ENCODE measurements at places on chromosomes 16 and 17.

DNA sequence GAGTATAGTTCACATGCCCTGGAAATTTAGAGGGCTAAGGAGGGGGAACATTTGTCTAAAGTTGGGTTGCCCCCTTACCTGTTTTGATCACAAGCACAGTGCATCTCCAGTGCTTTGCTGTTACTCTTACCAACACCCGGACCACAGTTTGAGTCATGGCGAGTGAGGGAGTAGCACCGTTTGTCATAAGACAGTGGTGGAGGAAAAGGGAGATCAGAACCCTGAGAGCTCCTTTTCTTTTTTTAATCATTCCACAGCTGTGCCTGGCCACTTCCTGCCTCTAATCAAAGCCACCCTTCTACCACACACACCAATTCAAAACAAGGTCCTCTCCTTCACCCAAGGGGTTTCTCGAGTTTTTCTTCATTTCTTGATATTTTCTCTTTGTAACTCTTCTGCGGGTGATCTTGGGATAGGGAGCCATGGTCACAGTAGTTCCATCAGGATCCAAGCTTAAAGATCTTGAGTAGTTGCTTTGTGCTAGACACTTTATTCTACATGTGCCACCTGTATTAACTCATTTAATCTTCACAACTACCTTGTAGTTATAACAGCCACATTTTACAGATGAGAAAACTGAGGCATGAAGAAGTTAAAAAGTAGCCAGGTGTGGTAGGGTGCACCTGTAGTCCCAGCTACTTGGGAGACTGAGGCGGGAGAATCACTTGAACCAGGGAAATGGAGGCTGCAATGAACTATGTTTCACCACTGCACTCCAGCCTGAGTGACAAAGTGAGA lies 5.0 kb upstream of the MYL4 start:
- DNase-seq = no peak

DNA sequence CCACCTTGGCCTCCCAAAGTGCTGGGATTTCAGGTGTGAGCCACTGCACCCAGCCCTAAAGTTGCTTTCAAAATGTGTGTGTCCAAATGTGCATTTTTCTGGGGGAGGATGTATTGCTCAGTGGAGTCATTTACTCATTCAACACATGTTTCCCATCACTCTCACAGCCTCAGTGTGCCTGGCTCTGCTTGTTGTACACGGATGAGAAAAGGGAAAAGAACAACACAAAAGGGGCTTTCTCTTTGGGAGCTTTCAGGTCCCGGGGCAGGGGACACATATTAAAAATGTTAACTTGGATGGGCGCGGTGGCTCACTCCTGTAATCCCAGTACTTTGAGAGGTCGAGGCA lies 1.7 kb upstream of the PPL start:
- no peak for DNase-seq

DNA sequence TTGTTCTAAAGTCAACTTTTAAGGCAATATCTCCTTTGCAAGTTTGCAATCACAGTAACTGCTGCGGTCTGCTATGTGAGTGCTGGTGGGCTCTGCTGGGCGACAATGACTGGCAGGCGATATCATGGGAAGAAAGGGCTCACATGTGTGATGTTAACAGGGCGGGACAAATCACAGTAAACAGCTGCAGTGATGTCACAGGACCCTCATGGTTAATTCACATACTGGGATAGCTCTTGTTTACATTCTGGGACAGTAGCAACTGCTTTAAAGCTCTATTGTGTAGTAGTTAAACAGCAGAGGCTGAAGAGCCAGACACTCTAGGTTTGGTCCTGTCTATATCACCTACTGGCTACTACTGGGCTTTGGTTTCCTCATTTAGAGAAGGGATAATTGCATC lies 257.2 kb upstream of the ASIC2 start:
- DNase-seq = no peak

DNA sequence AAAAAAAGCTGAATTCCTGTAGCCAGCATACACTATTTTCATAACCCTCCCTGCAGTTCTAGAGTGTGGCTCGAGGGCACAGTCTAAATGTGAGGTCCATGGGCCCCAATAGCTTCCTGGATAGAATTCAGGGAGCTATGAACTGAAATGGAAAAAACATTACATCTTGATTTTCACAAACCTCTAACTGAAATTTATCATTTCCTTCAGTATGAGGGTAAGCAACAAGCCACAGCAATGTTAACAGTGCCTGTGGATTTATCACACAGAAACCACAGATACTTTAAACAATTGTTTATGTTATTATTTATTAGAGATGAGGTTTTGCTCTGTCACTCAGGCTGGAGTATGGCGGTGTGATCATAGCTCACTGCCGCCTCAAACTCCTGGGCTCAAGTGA lies 18.2 kb downstream of the TMEM92 start:
- no peak for DNase-seq

DNA sequence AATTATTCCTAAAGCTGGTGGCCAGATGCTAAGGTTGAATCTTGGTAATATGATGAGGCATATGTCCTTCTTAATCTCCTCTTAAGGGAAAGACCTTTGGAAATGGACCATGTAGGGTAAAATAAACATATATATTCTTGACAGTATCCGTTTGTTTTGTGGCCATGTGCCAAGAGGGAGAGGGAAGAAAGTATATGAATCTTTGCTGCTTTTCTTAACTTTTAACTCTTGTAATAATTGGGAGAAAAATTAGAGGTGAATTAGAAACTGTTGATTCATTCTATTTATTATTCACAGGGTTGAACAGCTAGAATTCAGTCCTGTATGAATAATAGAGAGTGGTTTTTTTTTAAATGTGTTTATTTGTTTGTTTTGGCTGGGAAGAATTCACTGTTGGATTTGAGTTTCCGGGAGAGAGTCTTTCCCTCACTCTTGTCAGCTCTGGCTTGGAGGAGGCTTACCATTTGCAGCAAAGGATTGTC lies 31.6 kb downstream of the AATF start:
- DNase-seq = no peak

- no peak for DNase-seq
Observed at GRCh38 chr16:48075398-48075797, 80.4 kb downstream of the ABCC12 start.

- DNase-seq = no peak
Observed at GRCh38 chr16:27228045-27228444, 24.7 kb downstream of the KDM8 start.

DNA sequence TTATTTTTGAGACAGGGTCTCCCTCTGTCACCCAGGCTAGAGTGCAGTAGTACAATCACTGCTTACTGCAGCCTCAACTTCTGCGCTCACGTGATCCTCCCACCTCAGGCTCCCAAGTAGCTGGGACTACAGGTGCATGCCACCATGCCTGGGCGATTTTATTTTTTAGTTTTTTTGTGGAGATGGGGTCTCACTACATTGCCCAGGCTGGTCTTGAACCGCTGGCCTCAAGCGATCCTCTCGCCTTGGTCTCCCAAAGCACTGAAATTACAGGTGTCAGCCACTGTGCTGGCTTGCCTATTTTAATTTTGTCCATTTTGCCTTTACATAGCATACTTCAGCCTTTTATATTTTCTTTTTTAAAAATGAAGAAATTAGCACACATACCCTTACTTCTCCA lies 51.2 kb downstream of the TTC19 start:
- DNase-seq = no peak

DNA sequence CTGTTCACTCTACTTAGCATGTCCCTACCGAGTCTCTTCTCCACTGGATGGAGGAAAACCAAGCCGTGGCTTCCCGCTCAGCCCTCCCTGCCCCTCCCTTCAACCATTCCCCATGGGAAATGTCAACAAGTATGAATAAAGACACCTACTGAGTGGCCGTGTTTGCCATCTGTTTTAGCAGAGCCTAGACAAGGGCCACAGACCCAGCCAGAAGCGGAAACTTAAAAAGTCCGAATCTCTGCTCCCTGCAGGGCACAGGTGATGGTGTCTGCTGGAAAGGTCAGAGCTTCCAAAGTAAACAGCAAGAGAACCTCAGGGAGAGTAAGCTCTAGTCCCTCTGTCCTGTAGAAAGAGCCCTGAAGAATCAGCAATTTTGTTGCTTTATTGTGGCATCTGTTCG lies 2.8 kb upstream of the LPCAT2 start:
- no peak for DNase-seq

DNA sequence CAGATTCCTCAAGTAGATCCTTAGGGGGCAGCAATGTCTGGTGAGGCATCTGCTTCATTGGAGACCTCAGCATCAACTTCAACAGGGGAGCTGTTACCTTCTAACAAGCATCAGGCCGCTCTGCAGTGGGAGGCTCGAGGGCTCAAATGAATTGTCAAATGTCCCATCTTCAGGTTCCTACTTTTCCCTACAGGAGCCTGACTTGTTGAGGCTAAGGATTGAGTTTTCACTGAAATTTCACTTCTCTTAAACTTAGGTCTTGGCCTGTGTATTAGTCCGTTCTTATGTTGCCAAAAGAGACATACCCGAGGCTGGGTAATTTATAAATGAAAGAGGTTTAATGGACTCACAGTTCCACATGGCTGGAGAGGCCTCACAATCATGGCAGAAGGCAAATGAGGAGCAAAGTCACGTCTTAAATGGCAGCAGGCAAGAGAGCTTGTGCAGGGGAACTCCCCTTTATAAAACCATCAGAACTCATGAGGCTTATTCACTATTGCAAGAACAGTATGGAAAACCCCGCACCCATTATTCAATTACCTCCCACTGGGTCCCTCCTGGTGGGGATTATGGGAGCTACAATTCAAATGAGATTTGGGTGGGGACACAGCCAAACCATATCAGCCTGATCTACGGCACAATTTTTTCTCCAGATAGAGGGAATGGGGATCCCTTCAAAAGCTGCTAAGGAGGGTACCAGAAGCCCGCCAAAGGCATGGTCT lies 5.1 kb upstream of the CD300LD start:
- no peak for DNase-seq

GRCh38 chr17:1197781-1198490 lies 18.2 kb upstream of the ABR start:
- peak; percentile 94 for DNase-seq

GRCh38 chr17:5962371-5962770 lies 107.8 kb upstream of the WSCD1 start:
- DNase-seq = no peak

GRCh38 chr17:56593086-56593645 lies 333 bp upstream of the NOG start:
- no peak for DNase-seq

DNA sequence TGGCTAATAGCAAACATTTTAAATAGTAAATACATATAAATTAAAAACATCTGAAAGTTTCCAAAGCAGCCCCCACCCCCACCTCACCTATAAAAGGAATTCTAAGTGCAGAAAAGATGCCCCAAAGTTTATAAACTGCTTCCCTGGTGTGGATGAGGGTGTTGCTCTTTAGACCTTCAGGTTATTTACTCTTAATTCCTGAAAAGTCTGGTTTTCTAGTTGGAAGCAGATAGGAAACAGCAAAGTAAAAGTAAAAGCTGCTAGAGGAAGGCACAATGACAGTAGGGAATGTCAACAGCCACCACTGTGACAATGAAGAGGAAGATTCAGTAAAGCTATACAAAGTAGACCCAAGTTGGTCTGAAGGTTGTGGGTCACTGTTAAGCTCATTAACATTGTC lies 37.8 kb downstream of the SSH2 start:
- DNase-seq = no peak

DNA sequence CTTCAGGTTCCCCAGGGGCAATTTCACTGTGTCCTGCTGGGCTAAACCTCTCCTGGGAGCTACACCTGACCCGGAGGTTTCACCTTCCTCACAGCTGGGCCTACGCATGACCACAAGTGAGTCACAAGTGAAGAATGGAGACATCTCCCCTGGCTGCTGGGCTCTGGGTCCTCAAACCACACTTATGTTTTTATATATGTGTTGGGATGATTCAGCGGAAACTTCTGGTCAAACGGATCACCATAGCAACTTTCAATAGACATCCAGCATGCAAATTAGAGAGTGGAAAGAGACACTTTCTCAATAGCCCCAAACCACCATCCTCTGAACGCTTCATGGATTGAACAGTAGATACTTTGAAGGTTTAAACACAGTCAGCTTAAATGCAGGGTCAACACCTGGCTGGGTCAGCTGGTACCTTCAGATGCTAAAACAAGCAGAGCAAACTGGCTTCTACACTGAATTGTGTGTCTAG lies 28.0 kb upstream of the MAF start:
- peak; percentile 4 for DNase-seq
